ENCODE measurements at places on chromosomes 12 and 14.

- peak; percentile 32 for DNase-seq
Measured at GRCh38 chr12:117857632-117858612, 110.9 kb downstream of the KSR2 start.

DNA sequence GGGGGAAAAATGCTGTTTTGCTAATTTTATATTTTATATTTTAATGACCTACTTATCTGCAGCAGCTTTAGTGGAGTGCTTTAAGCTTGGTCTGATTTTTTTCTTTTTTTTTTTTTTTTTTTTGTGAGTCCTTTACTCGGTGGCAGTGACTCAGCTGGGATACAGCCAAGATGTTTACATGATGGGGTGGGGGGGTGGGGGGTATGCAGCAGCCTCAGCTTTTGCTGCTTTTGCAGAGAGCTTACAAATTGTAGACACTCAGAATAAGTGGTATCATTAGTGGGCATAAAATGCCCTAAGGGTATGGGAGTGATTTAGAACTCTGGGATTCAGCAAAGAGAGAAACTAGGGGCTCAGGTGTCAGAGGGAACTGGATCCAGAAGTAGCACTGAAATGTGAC is 38.2 kb upstream of the ARHGAP5 start:
- no peak for DNase-seq

GRCh38 chr14:35985474-35986218 is 159.5 kb downstream of the BRMS1L start:
- no peak for DNase-seq

DNA sequence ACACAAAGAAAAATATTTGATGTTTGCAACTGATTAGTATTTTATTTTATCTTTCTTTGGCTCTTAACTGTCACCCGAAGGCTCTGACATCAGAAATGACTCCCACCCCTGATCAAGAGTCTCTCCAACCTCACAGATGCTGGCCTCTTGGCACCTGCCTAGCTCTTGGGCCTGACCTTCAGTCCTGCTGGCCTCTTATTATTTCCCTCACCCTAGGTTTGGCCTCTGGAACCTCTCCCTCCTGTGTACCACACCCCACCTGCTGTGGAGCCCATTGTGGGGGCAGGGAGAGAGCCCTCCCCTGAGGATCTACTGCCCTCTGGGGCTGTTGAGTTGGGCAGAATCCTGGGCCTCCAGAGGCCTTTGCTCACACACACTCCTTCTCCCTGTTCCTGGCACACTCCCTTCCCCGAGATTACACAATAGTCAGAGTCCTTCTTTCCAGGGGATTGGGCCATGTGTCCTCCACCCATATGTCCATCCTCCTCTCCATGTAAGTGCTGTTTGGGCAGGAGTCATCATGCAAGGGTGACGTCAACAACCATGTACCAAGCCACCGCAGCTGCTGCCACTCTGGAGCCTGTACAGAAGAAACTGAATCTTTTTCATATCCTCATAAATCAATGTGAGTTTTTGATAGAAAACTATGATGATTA is 124.3 kb downstream of the RASSF9 start:
- DNase-seq, result no peak

- no peak for DNase-seq
Measured at GRCh38 chr12:3081091-3081490, 3.9 kb downstream of the TSPAN9 start.

DNA sequence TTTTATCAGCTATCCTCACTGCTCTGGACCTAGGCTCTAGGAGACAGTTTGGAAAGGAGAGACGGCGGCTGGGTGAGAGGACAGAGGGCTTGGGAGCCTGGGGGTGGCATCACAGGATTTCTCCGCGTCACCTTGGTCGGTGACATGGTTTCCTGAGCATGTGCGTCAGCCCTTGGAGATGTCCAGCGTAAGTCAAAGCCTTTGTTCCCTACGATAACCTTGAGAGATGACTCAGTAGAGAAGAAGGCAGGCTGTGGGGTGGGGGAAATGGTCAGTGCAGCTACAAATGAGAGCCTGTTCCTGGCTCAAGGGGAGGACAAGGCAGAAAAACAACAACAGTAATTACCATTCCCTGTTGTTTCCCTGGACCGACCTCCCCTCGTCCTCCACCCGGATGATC is 90.2 kb upstream of the TBX3 start:
- DNase-seq, result no peak

GRCh38 chr12:98799146-98799810 is 154.2 kb downstream of the APAF1 start:
- no peak for DNase-seq

DNA sequence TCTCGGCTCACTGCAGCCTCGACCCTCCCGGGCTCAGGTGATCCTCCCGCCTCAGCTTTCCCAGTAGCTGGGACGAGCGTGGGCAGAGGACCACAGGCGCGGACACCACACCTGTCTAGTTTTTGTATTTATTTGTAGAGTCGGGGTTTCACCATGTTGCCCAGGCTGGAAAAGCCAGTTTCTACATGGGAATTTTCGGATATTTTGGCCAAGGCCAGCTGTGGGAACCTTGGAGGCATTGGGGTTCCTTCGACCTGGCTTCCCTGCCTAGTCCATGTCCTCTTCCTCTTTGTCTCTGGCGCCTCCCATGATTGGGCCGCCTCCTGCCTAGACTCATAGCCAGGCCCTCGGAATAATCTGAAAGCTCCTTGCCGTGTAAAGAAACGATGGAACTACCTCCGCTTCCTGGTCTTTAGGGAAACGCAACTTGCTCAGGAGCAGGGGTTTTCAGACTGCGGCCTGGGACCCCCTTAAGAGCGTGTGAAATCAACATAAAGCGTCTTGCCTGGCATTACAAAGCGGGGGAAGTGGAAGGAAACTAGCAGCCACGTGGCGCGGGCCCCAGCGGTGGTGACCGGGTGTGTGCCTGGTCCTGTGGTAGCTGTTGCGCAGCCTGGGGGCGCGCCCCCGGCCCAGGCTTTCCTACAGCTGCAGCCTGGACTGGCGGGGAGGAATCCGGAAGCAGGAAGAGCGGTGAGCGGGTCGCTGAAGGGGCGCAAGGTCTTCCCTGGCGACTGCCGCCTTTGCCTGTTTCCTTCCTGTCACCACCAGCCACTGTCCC is 1.4 kb upstream of the HSP90AA1 start:
- DNase-seq, result peak; percentile 28

- no peak for DNase-seq
Measured at GRCh38 chr12:89494411-89495231, 30.0 kb downstream of the GALNT4 start.

GRCh38 chr14:54893151-54893760 is 9.4 kb downstream of the GCH1 start:
- DNase-seq, result no peak

DNA sequence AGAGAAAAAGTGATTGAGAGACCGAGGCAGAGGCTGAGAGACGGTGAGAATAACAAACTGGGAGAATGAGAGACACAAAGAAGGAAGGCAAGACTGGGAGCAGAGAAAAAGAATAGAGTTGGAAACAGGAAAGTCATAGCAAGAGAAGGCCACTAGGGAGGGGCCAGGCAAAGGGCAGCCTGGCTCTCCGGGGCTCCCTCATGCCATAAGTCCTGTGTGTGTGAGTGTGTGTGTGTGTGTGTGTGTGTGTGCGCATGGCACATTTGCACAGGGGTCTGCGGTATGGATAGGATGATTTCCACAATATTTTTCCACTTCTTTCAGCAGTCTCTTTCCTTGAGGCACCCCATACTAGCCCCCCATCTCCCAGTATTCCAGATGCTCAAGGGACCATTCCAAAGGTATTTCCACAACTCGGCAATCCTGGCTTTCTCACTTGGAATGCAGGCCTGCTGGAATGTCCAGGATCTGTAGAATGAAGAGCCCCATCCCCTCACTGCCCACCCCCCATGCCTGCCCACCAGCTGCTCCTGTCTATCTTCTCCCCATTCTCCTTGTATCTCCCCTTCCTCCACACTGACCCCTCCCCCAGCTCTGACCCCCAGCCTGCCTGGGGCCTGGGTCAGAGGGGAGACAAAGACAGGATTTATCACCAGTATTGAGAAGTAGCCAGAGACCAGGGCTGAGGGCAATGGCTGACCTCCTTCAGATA is 9.0 kb downstream of the GPR84 start:
- DNase-seq, result no peak

DNA sequence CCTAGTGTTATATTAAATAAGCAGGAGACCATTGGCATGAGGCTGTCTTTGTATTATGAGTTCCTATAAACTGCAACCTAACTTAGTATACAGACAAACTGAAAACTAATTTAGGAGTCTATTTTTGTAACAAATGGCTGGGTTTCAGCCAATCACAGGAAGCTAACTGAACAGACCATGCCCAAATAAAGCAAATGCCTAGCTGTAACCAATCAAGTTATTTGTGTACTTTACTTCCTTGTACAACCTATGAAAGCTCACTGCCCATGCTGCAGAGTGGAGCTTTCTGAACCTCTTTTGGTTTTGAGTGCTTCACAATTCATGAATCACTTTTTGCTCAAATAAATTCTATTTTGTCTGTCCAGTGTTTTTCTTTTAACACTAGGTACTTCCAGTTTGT is 41.6 kb downstream of the GUCY2C start:
- DNase-seq, result no peak

DNA sequence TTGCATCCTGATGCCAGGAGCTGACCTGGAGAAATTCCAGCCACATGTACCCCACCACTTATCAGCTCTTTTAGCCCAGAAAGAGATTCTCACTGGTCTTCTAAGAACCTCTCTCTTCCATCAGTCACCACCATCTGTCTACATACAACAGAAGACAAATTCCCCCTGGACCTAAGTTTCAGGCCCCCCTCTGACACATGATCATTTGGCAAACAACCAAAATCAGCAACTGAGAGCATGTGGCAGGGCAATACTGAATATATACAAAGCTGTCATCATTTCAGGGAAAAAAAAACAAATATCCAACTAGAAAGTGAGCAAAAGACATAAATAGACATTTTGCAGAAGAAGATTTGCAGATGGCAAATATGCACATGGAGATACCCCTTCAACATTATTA is 180.2 kb downstream of the FOXN3 start:
- DNase-seq, result no peak

DNA sequence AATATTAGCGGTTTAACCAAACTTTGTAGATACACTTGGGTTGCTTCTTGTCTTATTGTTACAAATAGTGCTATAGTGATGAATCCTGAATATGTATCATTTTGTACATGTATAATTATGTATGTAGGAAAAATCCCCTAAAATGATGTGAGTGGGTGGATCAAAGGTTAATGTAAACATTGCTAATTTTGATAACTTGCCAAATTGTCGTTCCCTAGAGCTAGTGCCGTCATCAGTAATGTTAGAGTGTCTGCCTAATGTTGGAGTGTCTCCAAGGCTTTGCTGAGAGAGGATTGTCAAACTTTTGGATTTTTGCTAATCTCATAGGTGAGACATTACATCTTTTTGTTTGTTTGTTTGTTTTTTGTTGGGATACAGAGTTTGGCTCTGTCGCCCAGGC is 44.4 kb downstream of the AEBP2 start:
- no peak for DNase-seq

GRCh38 chr12:52399756-52400155 is 6.4 kb downstream of the KRT82 start:
- DNase-seq, result no peak

- DNase-seq, result no peak
Measured at GRCh38 chr12:130423991-130424857, 86.5 kb downstream of the PIWIL1 start.
